ENCODE measurements at places on chromosomes 3 and 15. TPM values are rescaled to one million over a fixed set of nuclear protein-coding genes. Genes with fewer than 3 reads are reported as not detected.

DNA sequence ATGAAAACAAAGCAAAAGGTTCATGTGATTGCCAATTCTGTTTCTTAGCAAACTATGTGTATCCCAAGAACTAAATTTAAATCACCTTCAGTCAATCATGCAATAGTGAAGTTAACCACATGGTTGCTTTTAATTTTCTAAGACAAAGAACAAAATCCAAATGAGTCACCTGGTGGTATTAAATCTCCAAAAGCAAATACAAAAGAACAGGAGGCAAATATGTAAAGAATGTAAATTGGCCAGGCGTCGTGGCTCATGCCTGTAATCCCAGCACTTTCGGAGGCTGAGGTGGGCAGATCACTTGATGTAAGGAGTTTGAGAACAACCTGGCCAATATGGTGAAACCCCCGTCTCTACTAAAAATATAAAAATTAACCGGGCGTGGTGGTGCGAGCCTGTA is 54.2 kb upstream of the PIK3R4 start:
- DNase-seq = no peak

DNA sequence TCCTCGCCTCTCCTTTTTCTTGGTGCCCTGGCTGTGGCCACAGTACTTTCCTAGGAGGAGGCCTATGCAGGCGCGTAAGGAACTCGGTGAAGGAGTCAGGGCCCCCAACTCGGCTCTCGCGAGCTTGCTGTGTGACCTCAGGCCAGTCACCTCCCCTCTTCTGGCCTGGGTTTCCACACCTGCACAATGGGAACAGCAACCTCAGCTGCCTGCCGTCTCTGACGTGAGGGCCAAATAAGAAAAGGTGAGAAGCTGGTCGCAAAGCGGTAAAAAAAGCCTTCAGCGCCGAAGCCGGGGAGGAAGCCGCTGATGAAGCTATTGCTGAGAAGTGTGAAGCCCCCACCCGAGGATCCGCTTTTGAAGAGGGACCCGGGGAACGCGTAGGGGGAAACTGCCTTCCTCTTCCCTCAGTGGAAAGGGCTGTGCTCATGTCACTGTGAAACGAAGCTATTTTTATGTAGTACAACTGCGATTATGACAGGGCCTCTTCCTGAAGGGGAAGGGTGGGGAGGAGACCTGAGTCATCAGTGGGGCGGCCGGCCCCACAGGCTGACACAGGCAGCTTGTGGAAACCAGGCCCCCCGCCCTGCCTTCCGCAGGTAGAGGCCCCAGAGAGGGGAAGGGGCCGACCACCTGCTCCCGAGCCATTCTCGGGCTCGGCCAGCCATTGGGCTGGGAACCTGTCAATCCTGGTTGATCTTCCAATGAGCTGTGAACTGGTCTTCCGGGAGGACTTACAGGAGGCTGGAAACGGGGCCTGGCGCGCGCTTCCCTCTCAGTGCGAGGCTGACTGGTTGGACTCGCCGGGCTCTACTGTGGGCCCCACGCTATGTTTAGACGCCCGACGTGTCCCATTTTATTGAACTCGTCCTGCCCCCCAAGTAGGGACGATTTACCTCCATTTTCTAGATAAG is 18.0 kb upstream of the ANKDD1A start:
- DNase-seq = peak; percentile 97

GRCh38 chr3:46936733-46937250 is 39.8 kb downstream of the CCDC12 start:
- peak; percentile 57 for DNase-seq

GRCh38 chr3:32612547-32612946 is 41.9 kb upstream of the DYNC1LI1 start:
- no peak for DNase-seq

Gene MEGF11
- not detected for total RNA-seq

Gene ADGRG7
- not detected for total RNA-seq

DNA sequence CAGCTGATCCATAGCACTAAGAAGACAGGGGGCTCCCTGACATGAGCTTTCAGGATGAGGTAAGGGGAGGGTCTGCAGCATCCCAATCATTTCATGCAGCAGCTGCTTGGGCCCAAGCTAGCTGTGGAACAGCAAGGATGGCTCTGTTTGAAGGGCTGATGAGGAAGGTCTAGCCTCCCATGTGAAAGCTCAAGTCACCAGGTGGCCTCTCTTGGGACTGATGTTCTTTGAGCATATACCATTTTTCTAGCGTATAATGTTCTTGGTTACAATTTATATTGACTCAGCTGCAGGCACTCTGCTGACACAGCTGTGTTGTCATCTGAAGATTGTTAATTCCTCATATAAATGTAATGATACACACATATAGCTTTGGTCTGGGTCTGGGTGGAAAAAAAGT is 87.0 kb downstream of the CD200R1L start:
- no peak for DNase-seq

- DNase-seq = peak; percentile 78
Measured at GRCh38 chr15:52078876-52079700, 33.5 kb downstream of the BCL2L10 start.

GRCh38 chr3:113151461-113152031 is 59.8 kb upstream of the BOC start:
- no peak for DNase-seq

- DNase-seq = no peak
Measured at GRCh38 chr3:180329847-180330246, 272.1 kb upstream of the TTC14 start.

DNA sequence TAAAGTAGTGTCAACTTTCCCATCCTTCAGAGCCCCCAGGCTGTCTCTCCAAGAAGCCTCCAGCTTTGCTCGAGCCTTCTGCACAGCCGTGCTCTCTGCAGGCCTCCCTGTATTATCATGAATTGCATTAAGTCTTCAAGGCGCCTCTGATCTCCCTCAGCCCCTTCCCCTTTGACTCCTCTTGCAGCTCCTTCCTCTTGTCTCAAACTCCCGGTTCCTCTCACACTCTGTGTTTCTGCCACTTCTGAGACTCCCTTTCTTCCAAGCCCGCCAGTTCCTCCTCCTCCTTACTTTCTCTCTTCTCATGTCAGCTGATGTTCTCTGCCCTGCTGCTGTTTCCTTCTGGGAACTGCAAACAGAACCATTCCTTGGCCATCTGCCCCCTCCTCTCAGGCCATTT is 418.8 kb downstream of the EPHB1 start:
- no peak for DNase-seq

DNA sequence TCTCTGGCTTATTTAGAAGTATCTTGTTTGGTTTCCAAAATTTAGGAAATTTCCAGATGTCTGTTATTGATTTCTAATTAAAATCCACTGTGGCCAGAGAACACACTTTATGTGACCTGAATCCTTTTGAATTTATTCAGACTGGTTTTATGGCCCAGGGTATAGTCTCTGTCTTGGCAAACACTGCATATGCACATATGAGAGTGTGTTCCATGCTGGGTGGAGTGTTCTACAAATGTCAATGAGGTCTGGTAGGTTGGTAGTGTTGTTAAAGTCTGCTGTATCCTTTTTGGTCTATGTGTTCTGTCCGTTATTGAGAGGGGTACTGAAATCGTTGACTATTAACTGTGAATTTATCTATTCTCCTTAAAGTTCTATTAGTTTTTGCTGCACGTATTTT is 30.2 kb downstream of the PGPEP1L start:
- no peak for DNase-seq

Gene CLDN16
- total RNA-seq = not detected

Gene ALDH1A2
- 2.9 TPM for total RNA-seq

DNA sequence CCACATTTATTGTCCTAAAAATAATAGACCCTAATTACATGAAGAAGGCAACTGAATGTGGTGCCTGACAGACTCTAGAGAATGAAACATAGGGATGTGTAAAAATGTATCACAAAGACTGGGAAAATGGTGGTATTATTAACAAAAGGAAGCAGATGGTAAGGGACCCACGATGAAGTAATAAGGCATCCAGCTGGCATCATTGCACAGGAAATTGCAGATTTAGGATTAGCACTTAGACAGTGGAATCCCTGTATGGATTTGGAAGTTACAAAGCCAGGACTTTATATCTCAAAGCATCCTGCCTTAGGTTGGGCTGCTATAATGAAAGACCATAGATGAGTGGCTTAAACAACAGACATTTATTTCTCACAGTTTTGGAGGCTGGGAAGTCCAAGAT is 104.3 kb downstream of the PPM1L start:
- no peak for DNase-seq

GRCh38 chr3:53167418-53168174 is 6.6 kb downstream of the PRKCD start:
- no peak for DNase-seq
